ENCODE measurements at places on chromosomes 7 and 10.

GRCh38 chr7:659996-660395 lies 66.5 kb upstream of the DNAAF5 start:
- no peak for DNase-seq

DNA sequence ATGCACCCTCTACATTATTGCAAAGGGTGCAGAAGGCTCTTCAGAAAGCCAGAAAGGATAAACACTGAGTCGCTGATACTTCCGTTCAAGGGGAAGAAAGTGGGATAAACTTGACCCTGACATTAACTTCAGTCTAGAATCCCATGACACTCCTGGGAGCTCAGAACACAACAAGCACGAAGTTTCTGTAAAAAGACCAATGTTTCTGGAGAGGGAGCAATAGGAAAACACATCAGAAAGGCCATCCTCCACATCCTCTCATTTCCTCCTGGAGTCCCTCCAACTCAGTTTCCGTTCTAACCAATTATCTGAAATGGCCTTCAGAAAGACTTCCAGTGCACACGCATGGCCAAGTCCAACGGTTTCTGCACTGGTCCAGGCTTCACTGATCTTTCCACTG lies 113.5 kb downstream of the SORBS1 start:
- no peak for DNase-seq

DNA sequence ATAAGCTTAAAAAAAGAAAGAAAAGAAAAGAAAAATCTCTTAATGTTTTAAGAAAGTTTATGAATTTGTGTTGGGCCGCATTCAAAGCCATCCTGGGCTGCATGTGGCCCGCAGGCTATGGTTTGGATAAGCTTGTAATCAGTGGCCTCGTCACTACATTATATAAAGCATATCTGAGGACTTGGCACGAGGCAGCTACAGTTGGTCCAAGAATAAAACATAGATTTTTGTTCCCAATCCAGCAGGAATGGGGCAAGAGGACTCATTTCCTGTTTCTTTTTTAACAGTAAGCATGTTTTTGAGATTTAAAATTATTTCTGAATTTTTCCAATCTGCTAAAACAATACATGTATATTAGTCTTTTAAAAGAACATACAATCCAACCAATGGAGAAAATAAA lies 28.6 kb downstream of the MCM10 start:
- DNase-seq, result no peak

GRCh38 chr10:1148855-1149605 lies 92.8 kb downstream of the WDR37 start:
- no peak for DNase-seq

GRCh38 chr10:35347121-35347562 lies 10.8 kb downstream of the CCNY start:
- DNase-seq, result no peak

DNA sequence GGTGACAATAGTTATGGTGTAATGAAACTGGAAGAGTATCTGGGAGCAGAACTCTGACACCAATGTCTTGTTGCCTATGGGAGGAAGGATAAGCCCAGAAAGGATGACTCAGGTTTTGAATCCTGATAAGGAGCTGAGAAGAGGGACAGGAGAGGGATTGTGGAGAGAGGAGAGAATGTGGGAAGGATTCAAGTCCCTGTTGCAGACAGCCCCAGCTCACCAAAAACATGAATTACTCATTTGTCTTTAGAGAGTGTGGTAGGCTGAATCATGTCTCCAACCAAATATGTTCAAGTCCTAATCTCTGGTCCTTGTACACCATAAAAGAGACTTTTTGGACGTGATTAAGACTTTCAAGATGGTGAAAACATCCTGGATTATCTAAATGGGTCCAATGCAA lies 206.9 kb upstream of the PHYHIPL start:
- DNase-seq, result no peak

DNA sequence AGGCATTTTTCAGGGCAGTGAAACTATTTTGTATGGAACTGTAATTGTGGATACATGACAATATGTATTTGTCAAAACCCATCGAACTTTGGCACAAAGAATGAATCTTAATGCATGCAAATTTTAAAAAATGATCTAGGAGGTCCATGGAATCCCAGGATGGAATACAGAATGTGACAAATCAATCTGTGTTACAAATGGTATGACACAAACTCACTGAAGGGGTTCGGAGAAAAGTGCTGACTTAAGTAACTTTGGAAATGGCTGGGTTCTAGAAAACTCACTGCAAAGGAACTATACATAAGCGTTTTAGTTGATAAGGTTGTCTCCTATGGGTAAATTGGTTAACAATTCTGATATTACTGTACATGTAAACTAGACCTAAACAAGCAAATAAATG lies 26.0 kb downstream of the CALN1 start:
- no peak for DNase-seq

GRCh38 chr10:124650820-124651401 lies 93.3 kb downstream of the FAM53B start:
- no peak for DNase-seq

GRCh38 chr7:49037346-49038210 lies 113.2 kb downstream of the CDC14C start:
- DNase-seq, result no peak

GRCh38 chr10:92219559-92219958 lies 71.3 kb downstream of the CPEB3 start:
- no peak for DNase-seq

DNA sequence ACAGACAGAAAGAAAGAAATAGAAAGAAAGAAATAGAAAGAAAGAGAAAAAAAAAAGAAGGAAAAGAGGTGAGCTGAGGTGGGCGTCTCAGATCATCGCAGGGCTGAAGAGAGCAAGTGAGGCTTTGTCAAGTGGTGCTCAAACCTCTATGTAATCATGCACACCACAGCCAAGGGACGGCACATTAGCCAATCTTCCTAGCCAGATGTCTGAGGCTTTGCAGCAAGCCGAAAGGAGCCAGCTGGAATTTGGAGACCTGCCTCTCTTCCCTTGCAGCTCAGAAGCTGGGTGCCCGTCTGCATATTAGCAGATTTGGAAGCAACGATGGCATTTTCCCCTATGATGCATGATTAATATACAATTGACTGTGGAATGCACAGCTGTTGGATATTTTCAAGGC lies 52.5 kb downstream of the ADRA2A start:
- DNase-seq, result no peak

DNA sequence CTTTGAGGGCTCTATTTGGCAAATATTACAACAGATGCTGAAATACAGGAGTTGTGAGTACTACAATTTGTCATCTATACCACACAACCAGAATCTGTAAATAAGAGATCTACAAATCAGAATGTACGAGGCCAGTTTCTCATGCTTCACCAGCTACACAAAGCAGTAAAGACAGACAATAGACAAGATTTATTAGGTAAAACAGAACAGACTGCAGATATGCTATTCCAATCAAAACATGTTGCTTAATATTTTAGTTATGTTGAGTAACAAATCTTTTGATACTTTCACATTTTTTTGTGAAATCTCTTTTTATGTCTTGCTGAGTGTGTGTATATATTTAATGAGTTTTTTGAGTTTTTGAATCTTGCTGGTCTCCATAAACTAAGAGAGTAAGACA lies 109.1 kb downstream of the CHCHD3 start:
- no peak for DNase-seq

GRCh38 chr7:55539380-55539779 lies 32.9 kb downstream of the VOPP1 start:
- no peak for DNase-seq

- no peak for DNase-seq
Observed at GRCh38 chr7:90078921-90079320, 75.3 kb upstream of the STEAP1 start.

DNA sequence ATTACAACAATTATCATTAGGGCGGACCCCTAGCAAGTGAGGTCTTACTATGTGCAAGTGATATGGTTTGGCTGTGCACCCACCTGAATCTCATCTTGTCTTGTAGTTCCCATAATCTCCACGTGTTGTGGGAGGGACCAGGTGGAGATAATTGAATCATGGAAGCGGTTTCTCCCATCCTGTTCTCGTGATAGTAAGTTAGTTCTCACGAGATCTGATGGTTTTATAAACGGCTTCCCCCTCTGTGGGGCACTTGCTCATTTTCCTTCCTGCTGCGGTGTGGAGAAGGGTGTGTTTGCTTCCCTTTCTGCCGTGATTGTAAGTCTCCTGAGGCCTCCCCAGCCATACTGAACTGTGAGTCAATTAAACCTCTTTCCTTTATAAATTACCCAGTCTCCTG lies 96.1 kb upstream of the CDK6 start:
- DNase-seq, result no peak

DNA sequence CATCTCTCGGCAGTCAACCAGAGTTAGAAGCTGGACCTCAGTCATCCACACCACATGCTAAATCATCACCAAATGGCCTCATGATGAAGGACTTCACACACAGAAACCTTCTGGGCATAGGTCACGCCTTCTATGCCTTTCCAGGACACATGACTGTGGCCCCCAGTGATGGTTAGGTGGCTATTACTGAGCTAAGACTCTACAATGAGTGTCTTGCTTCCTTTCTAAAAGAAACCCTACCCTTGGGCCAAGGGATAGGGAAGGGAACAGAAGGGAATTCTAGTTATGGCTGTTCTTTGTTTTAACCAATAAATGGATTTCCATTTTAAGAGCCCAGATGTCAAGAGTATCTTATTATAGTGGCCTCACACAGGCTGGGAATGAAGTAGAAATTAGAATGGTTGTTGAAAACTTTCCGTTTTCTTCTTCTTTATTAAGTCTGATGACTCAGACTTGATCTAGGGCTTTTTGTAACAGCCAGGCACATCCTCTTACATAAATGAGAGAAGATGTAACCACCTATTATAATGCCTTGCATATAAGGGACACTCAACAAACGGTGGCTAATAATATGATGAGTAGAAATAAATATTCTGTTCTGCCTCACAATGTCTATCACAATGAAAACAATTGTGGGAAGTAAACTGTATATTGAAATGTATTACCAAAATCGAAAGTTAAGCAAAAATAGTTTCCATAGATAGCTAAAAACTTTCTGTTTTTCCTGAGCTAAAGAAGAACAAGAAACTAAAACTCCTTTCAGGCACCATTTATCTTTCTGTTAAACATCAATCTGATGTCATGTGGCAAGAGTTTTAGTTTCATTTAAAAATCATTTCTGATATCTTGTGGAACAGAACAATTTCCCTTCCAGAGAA lies 62.5 kb upstream of the TOMM7 start:
- no peak for DNase-seq

- DNase-seq, result no peak
Observed at GRCh38 chr7:112120696-112121217, 85.4 kb downstream of the DOCK4 start.

DNA sequence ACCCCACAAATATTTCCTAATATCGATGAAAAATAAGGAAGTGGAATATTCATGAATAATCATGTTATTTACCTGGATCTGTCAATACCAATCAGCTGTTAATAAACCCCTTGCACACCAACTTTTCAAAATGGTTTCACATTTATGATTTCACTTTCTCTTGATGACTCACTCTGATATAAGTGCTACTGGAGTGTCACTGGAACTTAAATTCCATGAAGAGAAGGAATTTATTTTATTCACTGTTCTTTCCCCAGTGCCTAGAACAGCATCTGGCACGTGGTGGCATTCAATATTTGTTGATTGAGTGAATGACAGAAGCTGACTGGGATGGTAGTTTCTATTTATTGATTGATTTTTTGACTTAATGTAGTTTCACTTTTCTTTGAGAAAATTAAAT lies 3.5 kb upstream of the ENO4 start:
- no peak for DNase-seq

DNA sequence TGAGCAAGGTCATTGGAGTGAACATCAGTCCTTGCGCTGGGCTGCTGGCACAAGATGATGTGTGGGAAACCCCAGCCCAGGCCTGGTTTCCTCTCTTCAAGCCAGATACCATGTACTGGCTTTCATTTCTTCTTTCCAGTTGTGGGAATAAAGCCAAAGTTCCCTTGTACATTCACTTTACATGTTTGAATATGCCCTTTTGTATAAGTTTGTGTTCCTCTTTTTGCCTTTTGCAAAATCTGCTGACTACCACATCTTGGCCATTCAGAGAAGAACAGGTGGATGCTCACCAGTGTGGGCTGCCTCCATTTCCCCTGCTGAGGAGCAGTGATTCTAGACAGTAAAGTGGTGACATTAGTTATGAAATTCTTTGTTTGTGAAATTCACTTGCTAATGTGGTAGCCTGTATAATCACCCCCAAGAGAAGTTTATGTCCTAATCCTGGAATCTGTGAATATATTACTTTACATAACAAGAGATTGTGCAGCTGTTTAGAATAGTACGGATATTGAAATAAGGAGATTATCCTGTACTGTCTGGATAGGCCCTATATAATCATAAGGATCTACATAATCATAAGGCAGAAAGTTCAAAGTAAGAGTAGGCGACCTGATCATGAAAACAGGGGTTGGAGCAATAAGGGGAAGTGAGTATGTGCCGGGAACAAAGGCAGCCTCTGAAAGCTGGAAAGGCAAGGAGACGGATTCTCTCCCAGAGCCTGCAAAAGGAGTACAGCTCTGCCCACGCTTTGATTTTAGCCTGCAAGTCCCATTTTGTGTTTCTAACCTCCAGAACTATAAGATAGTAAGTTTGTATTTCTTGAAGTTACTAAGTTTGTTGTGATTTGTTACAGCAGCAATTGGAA lies 18.8 kb upstream of the AOAH start:
- no peak for DNase-seq

- DNase-seq, result no peak
Observed at GRCh38 chr7:90642978-90643377, 46.9 kb downstream of the CDK14 start.

DNA sequence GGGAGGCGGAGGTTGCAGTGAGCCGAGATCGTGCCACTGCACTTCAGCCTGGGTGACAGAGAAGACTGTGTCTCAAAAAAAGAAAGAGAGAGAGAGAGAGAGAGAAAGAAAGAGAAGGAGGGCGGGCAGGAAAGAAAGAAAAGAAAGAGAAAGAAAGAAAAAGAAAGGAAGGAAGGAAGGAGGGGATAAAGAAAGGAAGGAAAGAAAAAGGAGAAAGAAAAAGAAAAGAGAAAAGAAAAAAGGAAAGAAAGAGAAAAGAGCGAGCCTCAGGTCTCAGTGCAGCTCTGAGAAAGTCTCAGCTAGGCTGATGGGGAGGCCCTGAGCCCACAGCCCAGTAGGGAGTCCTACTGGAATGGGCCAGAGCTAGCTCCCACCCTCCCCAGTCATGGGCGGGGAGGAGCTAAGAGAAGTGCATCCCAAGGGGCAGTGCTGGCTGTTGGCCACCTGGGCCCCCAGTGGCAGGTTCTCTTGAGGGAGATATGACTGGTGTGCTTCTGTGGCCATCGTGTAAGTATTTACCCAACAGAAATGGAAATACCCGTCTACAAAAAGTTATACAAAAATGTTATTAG lies 69.3 kb downstream of the ABRAXAS2 start:
- DNase-seq, result no peak

- DNase-seq, result no peak
Observed at GRCh38 chr10:43254199-43254730, 12.6 kb downstream of the RASGEF1A start.

GRCh38 chr10:17023386-17024298 lies 106.0 kb downstream of the CUBN start:
- DNase-seq, result no peak

GRCh38 chr7:3103614-3104398 lies 60.1 kb upstream of the CARD11 start:
- DNase-seq, result no peak

- no peak for DNase-seq
Observed at GRCh38 chr7:121537031-121537430, 140.9 kb upstream of the FAM3C start.

- DNase-seq, result no peak
Observed at GRCh38 chr10:58556516-58557165, 44.0 kb downstream of the BICC1 start.

Data from glutamatergic neuron (in vitro differentiated cells).